Stimulated activated CD8-positive, alpha-beta memory T cell treated with anti-CD3 and anti-CD28 coated beads, Interleukin-15, amount 100 ng/mL, for 24 hours (primary cell): ENCODE measurements at places on chromosomes 13 and 19.

DNA sequence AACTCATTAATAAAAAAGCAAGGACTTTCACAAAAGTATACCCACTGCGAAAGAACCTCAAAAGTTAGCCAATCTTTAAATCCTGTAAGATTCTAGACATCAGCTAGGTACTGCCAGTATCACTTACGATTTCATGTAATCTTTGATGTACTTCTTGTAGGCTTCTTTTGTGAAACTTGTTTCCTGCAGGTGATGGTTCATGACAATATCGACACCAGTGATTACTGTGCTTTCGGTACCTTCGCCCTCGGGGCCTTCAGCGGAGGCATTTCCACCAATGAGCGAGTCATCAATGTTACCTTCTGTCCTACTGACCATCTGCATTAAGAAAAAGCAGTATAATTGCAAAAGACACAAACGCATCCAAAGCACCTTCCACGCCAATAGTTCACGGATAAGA, 1.1 kb downstream of the TPT1 start:
- no peak for DNase-seq

DNA sequence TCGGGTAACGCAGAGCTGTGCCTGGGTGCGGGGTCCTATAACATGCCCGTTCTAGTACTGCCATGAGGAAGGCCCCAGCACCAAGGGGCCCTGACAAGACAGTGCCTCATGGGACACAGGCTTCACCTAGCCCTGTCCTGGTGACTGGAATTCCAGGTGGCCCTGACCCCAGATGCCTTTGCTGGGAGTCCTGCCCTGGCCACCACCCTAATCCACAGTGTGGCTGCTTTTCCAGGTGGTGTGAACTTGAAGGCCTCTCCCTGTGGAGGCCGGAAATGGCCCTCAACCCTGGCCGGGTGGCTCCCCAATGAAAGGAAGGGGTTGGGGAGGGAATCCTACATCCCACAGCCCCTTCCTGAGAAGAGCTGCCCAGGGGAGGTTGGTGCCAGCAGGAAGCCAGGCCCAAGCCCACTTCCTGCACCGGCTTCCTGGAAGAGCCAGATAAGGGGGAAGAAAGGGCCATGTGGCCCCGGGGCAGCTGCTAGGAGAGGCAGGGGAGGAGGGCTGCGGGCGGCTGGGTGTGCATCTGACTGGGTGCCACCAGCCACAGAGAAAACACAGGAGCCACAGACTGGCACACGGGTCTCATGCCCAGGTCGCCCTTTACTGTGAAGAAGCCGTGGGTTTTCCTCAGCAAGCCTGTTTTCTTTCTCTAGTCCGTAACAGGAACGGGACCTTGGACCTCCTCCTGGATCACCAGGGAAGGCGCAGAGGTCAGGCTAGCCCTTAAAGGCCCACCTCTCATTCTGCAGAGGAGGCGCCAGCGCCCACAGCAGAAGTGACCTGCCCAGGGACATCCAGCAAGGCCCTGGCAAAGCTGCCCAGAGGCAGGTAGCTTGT, 4.7 kb downstream of the LSM4 start:
- no peak for DNase-seq

DNA sequence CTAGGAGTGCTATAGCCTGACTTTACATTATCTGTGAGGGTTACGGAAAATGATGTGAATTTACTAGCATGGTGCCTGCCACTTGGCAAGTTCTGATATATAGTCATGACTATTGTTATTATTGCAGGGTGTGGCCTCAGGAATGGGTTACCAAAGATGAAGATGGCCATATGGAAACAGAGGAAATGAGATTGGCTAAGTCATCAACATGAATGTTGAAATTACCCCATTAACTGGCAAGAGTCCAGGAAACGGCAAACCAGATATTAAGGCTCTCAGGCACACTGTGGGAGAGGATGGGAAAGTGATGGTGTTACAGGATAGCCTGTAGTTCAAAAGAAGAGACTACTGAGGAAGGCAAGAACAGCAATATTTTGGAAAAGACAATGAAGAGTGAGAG, 183.3 kb downstream of the KCNRG start:
- no peak for DNase-seq

GRCh38 chr13:20358022-20358421, 125.9 kb upstream of the GJB6 start:
- no peak for DNase-seq

DNA sequence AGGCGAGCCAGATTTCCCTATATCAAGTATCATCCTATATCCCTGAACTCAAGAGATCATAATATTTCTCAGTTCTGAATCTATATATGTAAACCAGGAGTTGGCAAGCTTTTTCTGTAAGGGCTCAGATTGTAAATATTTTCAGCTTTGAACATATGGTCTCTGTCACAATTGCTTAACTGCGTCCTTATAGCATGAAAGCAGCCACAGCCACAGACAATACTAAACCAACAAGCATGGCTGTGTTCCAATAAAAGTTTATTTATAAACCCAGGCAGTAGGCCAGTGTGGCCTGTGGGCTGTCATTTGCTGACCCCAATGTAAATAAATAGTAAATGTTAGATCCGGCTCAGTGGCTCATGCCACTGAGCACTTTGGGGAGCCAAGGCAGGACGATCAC, 12.2 kb upstream of the MYH14 start:
- DNase-seq: no peak

- no peak for DNase-seq
These were observed 1147.5 kb downstream of the DIAPH3 start for GRCh38 chr13:59016250-59016649.

GRCh38 chr19:12199757-12200419, 37.0 kb downstream of the ZNF136 start:
- no peak for DNase-seq

GRCh38 chr19:39752390-39752789, 14.6 kb upstream of the CLC start:
- no peak for DNase-seq

DNA sequence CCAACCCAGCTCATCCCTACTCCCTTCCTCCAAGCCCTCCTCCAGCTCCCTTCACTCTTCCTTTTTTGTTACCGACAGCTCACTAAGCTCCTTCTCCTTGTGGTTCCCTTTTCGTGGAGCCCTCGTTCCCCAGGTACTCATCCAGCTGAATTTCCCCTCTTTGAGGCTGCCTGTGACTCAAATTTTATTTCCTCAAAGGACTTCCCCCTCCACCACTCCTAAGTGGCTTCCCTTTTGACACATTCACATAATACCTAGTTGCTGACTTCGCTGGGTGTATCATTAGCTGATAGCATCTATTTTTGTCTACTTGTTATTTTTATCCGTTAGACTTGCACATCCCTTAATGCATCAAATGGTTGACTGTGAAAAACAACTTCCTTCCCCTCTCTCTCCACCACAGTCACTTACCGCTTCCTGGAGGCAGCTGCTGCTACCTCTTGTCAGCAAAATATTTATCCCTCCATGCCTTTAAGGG, 14.5 kb downstream of the FFAR2 start:
- DNase-seq: no peak

DNA sequence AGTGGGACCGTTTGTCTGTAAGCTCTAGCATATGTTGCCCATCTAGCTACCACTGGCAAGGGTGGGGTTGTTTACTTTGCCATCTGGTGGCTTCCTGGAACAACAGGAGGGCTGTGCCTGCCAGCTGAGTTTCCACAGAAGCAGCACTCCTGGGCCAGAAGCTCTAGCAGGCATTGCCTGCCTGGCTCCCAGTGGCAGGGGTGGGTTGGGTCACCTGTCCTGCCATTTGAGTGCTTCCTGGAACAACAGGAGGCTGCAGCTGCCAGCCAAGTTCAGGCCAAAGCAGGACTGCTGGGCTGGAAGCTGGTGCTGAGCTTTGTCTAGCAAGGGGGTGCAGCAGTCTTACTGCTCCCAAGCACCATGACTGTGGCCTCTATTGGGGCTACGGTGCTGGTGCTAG, 239.7 kb downstream of the MTUS2 start:
- no peak for DNase-seq

DNA sequence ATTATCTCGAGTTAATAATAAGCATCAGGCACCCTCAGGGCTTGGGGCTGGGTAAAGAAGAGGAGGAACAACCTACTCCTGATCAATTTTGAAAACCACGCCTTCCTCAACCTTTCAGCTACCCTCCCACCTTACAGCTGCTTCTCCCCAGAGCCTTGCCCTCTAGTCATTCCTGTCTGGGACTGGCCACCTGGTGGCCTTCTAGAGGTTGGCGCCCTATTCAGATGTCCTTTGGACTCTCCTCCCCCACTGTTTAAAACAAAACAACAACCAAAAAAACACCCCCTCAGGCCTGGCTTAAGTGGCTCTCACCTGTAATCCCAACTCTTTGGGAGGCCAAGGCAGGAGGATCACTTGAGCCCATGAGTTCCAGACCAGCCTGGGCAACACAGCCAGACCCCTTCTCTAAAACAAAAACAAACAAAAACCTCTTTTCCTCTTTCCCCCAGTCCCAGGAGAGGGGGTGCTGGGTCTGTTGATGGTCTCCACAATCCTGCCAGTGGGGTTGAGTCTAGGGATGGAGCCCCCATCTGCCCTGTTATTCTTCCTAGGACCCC, 62.3 kb downstream of the CCDC70 start:
- no peak for DNase-seq

- DNase-seq: no peak
These were observed 641.0 kb upstream of the ARGLU1 start for GRCh38 chr13:107208889-107209288.

DNA sequence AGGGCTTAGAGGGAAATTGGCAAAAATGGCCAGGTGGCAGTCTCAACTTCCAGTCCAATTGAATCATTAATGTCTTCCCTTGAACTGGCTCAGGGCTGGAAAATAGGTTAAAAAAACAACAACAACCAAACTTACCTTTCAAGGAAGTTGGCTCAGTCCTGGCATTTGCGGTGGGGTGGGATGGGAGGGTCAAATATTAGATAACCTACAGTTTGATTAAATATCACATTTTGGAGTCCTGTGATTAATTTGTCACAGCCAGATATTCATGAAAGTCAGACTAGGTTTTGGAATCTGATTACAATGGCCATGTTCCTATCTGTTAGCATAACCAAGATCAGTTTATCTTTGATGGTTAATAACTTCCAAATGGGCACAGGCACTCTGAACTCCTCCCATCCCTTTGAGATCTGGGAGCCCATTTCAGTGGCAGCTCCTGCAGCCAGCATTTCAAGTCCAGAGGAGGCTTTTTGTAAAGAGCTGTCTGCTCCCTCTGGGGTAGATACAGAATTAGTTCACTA, 7.8 kb upstream of the DZIP1 start:
- DNase-seq: no peak

DNA sequence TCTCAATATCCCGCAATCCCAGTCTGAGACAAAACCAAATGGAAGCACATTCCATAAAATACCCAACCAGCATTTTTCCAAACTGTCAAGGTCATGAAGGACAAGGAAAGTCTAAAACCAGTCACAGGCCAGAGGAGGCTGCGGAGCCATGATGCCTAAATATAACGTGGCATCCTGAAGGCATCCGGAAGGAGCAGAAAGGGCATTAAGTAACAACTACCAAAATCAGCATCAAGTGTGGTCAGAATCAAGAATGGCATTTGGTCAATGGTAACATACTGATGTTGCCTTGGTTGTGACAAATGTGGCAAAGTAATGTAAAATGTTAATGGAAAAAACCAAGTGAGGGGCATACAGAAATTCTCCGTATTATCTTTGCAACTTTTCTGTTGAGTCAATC, 3.5 kb upstream of the ATF5 start:
- no peak for DNase-seq

DNA sequence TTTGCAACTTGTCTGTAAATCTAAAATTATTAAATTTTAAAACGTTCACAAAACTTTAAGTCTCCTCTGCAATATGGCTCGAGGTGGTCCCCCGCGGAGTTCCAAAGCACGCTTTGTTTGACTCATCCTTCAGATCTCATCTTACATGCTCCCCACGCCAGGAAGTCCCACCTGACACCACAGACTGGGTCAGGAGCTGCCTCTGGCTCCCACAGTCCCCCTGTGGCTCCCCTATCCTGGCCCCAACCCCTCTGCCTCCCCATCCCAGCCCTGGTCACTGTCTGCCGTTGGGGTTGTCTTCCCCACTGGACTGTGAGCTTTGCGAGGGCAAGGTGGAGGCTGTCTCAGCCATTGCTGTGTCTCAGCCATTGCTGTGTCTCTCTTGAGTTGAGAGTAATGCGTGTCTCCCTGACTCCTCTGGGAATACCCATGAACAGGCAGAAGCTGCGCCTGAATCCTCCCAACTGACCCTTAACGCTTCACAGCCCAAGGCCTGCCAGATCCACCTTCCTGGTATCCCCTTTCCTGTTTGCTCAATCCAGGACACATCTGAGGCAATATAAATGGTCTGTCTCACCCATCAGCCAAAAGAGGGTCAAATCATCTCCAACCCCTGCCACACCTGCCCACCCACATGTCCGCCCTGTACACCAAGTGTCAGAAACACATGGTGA, 15.9 kb downstream of the DYRK1B start:
- DNase-seq: no peak

DNA sequence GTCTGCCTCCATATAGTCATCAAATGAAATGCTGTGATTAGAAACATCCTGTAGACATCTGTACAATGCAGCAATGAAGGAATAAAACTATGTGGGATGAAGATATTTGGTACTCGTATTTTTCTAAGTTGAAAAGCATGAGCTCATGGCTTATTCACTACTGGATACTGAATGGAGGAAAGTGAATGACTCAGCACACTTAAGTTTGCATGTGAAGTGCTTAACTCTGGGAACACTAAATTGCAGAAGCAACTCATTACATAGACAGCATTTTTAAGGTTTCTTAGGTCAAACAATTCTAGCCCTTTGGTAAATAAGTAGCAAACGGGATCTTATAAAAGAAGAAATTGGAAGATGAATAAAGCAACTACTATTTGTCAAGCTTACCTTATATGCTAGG, 429.0 kb upstream of the MIR17HG start:
- no peak for DNase-seq

- DNase-seq: no peak
These were observed 7.2 kb upstream of the ASPDH start for GRCh38 chr19:50520822-50521465.

DNA sequence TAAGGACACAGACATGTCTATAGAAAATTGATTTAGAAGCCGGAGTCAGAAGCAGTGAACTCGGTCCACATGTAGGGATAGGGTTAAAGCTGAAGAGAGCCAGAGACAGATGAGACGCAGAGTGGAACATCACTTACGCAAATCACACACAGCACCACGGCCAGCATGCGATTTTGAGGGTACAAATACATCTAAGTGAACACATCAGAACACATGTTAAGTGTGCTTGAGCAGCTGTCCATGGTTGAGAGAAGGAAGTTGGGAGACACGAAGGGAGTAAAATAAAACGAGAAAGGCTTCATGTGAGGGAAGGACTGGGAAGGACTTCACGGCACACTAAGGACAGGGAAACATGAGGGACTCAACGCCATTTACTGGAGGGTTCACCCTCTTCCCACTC, 25.4 kb upstream of the SIGLEC11 start:
- no peak for DNase-seq

DNA sequence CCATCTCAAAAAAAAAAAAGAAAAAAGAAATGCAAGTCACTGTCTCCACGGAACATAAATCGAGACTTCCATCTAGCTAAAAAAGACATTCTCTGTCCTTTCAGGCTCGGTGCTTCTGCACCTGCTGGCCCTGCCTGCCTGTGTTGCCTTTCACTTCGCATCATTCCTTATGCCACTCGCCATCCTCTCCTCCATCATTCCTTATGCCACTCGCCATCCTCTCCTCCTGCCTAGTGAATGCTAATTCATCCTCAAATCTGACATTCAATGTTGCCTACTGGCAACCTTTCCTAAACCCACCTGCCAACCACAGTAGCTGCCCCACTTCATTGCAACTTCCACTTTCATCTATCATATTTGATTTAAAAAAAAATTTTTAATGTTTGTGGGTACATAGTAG, 36.7 kb downstream of the KCTD12 start:
- DNase-seq: no peak

- no peak for DNase-seq
These were observed 48.1 kb downstream of the IRS2 start for GRCh38 chr13:109738298-109738746.

- no peak for DNase-seq
These were observed 11.3 kb upstream of the BTBD2 start for GRCh38 chr19:2026770-2027169.
